ENCODE measurements at places on chromosomes 4 and X.

DNA sequence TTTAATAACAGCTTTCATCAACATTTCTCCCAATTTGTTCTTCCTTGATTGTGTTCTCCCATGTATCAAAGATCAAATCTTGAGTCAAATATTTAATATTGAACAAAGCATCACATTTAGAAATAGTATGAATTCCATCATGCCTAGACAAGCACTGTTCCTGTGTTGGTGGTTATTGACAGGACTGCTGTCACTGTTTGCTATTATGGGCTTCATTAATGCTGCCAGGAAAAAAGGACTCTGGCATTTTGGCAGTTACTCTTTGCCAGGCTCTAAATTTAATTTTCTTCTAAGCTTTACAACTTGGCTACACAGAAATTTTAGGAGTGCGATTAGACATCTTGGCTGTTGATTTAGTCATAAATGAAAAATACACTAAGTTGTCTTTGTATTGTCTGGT, 295.9 kb upstream of the NRK start:
- DNase-seq: no peak

DNA sequence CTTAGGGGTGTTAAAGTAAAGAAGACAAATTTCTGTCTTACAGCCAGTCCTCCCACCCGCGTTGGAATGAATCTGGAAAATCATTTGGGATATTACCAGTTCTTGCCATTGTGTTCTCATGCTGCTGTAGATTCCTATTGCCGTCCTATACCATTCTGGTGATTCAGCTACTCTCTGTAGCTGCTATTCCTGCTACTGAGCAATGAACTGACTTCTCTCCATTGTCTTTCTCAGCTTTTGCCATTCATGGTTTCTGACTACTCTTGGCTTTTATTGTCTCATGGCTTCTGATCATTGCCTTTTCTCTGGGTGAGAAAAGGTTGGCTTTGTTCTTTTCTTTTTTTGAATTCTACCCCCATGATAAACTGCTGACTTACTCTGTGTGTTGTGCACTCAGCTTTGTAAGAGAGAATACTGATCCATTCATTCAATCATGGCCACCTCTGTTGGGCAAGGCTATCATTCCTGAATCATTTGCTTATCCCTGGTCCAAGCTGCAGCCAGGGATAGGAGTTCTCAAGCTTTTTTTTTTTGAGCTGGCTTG, 27.7 kb upstream of the METAP1 start:
- DNase-seq: no peak

DNA sequence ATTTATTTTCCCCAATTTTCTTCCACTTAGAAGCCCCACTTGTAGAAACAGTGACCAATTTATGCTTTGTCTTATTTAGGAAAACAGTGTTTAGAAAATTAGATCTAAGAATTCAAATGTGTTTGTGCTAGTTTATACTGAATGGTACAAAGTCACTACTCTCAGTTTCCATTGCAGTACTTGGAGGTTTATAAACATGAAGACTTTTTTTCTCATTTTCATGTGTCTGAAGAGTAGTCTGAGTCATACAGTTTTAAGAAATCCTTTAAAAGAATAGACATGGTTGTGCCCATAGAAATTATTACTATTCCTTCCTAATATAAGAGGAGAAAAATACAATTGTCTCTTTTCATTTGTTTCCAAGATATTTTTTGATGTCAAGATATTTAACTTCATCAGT, 458.7 kb downstream of the NAF1 start:
- DNase-seq: no peak

DNA sequence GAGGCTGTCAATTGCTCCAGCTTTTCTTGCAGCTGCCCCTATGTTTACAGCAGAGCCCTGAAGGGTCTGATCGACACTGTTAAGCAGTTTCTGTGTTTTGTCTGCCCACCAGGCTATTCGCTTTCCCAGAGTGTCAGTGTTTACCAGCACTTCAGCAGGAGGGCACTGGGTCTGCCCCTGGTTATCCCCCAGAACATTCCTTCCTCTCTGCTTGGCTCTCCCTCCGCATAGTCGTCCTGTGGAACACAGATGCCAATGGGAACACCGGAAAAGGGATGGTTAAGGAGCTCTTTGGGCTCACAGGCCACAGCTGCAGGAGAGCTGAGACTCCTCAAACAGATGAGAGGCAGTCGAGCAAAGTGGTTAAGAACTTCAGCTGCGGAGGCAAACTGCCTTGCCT, 71.3 kb upstream of the FBXW7 start:
- no peak for DNase-seq

GRCh38 chr4:86935853-86936733, 1.3 kb downstream of the AFF1 start:
- peak; percentile 77 for DNase-seq

- no peak for DNase-seq
These were observed 1.4 kb upstream of the FAM53A start for GRCh38 chr4:1685235-1686150.

DNA sequence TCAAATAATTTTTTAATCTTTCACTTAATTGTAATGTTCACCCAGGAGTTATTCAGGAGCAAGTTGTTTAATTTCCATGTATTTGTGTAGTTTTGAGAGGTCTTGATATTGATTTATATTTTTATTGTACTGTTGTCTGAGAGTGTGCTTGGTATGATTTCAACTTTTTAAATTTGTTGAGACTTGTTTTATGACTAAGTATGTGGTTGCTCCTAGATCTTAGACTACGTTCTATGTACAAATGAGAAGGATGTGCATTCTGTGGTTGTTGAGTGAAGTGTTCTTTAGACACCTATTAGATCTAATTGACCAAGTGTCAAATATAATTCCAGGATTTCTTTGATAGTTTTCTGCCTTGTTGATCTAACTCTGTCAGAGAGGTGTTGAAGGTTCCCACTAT, 353.3 kb upstream of the GNPDA2 start:
- DNase-seq: no peak

DNA sequence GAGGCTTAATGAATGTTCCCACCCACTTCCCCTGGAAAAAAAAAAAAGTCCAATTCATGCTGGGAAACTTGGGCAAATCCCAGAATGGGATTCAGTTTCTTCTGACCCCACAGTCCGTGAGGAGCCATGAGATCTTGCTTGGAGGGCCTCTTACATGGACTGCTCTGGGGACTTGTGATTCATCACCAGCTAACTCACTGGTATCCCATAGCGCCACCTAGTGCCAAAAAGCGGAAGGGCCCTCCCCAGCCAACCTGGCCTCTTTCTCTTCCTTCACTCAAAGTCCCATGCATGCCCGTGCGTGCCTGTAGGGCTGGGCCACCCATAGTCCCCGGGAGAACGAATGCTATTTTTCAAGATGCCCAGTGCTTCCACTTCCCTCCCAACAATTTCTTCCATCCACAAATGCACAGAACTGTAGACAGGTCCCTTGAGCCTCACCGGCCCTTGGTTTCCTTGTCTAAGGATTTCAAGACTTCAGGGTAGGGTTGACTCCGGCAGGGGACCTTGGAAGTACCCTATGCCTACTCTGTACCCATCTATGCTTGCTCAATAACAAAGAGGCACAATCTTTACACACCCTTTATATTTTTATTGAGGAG, 5.1 kb downstream of the RTL5 start:
- DNase-seq: peak; percentile 90

GRCh38 chr4:184891816-184892397, 66.1 kb upstream of the ACSL1 start:
- DNase-seq: no peak

DNA sequence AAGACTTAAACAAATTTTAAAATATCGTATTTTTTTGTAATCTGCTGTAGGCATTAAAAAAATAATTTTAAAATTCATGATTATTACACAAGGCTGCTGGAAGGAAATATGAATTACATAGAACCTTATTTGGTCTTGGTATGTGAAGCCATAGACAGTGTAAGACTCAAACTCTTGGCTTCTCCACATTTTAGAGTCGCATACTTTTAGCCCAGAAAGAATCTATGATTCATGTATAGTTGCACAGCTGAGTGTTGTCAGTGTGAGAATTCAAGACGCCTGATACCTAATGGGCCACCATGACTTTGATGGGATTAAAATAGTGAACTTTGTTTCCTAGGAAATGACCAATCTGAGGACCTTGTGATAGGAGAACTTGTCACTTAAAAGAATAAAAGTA, 1.4 kb downstream of the INTU start:
- no peak for DNase-seq

- no peak for DNase-seq
These were observed 18.1 kb downstream of the HTRA3 start for GRCh38 chr4:8287343-8288280.

GRCh38 chr4:5952286-5952974, 59.5 kb upstream of the CRMP1 start:
- DNase-seq: no peak

GRCh38 chr4:97911236-97911906, 231.9 kb downstream of the STPG2 start:
- DNase-seq: no peak

All from stimulated activated CD8-positive, alpha-beta memory T cell treated with anti-CD3 and anti-CD28 coated beads, Interleukin-4, amount 100 ng/mL, for 48 hours (primary cell).